ENCODE measurements at places on chromosomes 5 and 9.
A peak's percentile ranks its signal among the peaks of the same experiment; 100 is the strongest.

- DNase-seq: no peak
These were observed 314.0 kb downstream of the SEMA5A start for GRCh38 chr5:9231842-9232241.

- DNase-seq: peak; percentile 29
These were observed 154.7 kb upstream of the PHYKPL start for GRCh38 chr5:178387061-178387855.

DNA sequence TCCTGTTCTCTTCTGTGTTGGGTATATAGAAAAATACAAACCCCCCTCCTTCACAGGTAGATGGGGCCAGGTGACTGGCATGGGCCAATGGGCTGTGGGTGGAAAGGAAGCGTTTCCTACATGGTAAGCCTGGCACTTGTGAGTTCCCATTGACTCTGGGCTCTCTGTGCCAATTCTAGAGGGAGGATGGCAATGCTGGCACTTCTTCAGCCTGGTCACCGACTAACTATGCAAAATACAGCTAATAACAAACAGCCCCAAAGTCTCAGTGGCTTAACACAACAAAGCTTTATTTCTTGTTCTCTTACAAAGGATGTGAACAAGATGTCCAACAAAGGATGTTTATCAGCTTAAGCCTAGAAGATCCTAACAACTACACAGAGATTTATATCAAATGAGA, 258.1 kb downstream of the SYK start:
- peak; percentile 21 for DNase-seq

DNA sequence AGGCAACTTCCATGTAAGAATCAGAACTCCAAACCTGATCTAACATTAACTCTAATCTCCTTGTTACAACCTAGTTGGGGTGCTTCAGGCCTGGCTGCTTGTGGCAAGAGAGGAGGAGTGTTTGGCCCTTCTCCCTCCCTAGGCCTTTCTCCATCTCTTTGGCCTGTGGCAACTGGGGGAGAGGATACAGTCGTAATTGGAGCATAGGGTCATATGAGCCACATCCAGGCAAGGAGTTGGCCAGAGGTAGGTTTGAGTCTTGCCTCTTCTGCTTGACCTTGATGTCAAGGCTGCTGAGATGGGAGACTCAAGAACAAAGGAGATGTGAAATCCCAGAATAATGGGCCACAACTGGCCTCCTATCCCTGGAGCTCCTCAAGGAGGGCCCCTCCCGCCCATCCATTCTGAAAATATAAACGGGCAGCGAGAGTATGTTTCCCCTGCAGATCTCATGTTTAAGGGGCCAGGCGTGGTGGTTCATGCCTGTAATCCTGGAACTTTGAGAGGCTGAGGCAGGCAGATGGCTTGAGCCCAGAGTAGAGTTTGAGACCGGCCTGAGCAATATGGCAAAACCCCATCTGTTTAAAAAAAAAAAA, 59.3 kb upstream of the ANGPTL2 start:
- peak; percentile 20 for DNase-seq

- DNase-seq: peak; percentile 90
These were observed 835 bp downstream of the MCIDAS start for GRCh38 chr5:55226027-55226933.

- no peak for DNase-seq
These were observed 764 bp upstream of the VDAC1 start for GRCh38 chr5:134005417-134006061.

- DNase-seq: no peak
These were observed 63.9 kb downstream of the C9orf152 start for GRCh38 chr9:110143950-110144545.

DNA sequence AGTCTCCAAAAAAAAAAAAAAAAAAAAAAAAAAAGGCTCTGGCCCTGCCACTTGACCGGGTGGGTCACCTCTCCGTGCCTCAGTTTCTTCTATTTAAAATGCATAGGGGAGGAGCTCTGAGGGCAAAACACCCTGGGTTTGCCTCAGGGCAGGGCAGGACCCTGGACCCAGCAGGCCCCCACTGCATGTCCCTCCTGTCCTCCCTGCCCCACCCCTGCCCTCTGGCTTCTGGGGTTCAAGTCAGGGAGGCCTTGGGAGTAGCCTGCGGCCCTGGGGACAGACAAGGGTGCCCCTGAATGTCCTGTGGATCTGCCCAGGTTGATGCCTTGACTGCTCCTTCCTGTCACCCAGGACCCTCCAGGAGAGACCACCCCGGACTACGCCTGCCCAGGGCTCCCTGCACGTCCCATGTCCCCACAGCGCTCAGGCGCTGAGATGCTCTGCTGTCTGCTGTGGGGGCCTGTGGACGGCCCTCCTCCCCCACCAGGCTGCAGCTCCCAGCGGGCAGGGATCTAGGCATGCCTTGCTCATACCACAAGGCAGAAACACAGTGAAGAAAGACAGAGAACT, 35.4 kb downstream of the ADAMTS2 start:
- no peak for DNase-seq

DNA sequence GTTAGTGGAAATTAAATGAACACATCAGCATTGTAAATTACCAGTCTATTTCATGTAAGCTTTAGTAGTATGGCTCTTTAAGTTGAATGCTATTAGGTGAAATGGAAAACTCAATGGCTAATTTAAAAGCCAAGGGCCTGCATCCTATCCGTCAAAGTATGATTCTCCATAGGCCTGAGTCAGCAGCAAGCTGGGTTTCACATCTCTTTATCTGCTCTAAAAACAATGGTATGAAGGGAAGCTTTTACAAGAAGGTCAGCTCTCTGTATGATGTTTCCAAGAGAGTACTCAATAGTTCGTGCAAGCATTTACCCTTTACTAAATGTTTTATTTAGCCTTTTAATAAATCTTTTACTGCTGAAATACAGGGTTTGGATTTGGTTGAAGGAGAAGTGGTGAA, 62.8 kb downstream of the MAP1B start:
- no peak for DNase-seq
